ENCODE measurements at places on chromosomes 6 and 20.

- no peak for DNase-seq
These were observed 62.2 kb upstream of the PLN start for GRCh38 chr6:118485601-118486550.

- no peak for DNase-seq
These were observed 23.2 kb upstream of the TCF21 start for GRCh38 chr6:133865680-133866079.

GRCh38 chr6:15596186-15596896, 66.5 kb downstream of the DTNBP1 start:
- no peak for DNase-seq

DNA sequence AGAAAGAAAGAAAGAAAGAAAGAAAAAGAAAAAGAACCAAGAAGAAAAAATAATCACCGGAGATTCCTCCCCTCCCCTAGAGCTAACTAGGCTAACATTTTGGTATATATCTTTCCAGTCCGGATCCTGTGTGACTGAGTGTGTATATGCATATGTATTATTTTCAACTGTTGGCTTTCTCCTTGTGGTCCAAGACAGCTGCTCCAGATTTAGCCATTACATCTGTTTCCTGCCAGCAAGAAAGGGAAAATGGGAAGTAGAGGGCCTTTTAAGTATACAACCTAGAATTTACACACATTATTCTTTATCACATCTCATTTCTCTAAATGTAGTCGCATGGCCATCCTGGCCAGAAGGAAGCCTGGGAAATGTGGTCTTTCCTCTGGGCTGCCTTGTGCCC, 15.2 kb downstream of the SLC52A3 start:
- no peak for DNase-seq

- no peak for DNase-seq
These were observed 211.7 kb downstream of the LMBRD1 start for GRCh38 chr6:69584913-69585729.

All from activated CD8-positive, alpha-beta memory T cell treated with anti-CD3 and anti-CD28 coated beads for 24 hours (primary cell).